ENCODE measurements at places on chromosomes 16 and 17.

GRCh38 chr16:53821957-53822625 lies 118.1 kb downstream of the FTO start:
- no peak for DNase-seq

DNA sequence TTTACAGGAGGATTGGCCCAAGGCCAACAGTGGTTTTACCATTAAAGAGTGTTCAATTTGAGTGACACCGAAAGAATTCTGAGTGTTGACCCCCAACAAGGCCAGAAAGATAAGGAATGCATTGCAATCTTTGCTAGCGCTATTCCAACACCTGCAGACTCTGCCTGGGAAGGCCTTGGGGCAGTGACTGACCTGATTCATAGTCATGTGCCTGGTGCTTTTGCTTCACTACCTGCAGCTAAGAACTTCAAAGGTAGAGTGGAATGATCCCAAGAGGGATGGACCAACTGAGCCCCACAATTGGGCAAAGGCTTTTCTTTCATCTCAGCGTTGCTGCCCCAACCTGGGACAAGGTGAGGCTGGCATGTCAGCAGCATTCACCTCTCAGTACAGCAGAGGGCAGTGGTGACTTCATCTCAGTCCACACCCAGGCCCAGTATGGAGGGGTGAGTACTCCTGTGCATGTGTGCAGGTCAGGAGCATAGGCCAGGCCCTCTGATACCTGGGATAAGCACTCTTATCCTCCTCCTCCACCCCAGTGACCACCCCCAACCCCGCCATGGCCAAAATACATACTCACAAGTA lies 149.6 kb upstream of the GNAO1 start:
- DNase-seq, result no peak

DNA sequence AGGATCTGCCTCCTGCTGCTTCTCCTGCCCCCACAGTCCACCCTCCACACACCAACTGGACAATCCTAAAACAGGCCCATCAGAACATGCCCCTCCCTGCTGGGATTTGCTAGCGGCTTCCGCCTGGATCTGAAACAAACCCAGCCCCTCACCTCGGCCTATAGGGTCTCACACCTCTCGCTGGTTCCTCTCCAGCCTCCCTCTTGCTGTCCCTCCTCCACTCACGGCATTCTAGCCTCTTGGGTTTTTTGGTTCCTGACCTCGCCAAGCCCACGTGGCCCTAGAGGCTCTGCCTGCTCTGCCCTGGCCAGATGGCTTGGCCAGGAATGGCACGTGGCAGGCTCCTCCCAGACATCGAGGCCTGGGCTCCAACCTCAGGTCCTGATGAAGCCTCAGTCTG lies 15.7 kb upstream of the MTSS2 start:
- no peak for DNase-seq

DNA sequence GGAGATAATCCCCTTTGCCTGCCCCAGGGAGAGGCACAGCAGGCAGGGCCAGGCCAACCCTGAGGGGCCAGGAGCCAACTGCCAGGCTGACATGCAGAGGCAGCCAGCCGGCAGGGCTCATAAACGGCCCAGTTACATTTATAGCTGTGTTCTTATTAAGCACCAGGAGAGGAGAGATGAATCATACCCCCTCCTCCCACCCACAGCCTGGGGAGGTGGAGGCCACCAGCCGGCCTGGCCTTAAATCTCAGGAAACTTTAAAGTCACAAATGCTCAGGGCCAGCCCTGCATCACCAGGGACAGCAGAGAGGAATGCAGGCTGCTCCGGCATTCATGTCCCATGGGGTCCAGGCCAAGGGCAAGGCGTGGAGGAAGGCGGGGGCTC lies 177.2 kb downstream of the TMEM132E start:
- no peak for DNase-seq

DNA sequence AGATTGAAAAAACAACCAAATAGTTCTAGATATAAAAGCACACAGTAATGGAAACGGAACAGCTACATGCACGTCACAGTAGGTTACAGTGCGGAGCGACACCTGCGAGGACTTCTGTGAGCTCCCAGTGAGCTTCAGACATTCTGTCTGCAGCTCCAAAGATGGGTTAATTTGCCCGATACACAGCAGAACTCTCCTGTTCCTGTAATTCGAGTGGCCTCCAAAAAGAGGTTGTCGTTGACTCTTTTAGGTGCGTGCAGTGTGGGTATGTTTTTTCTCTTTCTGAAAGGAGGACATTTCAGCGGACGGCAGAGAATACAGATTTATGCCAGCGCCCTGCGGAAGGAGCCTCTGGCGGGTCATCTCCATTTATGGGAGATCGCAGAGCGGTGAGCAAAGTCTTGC lies 2.9 kb downstream of the OR1F1 start:
- DNase-seq, result no peak

DNA sequence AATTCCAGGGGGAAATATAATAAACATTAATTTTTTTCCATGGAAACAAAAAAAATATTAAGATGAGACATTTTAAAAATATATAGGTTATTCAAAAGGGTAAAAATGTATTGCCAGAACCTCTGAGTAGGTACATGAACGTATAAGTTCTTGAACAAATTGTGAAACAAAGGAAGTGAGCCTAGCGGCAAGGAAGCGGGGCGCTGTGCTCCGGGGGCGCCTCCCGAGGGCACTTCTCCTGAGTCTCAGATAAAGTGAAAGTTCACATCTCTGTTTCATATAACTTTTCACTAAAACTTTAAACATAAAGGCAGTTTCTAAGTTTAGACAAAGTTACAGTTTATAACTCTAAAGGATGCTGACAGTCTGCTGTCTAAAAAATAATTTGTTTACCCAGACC lies 52.3 kb downstream of the TNRC6C start:
- DNase-seq, result no peak

GRCh38 chr16:75208242-75208825 lies 1.4 kb upstream of the CTRB2 start:
- DNase-seq, result no peak

DNA sequence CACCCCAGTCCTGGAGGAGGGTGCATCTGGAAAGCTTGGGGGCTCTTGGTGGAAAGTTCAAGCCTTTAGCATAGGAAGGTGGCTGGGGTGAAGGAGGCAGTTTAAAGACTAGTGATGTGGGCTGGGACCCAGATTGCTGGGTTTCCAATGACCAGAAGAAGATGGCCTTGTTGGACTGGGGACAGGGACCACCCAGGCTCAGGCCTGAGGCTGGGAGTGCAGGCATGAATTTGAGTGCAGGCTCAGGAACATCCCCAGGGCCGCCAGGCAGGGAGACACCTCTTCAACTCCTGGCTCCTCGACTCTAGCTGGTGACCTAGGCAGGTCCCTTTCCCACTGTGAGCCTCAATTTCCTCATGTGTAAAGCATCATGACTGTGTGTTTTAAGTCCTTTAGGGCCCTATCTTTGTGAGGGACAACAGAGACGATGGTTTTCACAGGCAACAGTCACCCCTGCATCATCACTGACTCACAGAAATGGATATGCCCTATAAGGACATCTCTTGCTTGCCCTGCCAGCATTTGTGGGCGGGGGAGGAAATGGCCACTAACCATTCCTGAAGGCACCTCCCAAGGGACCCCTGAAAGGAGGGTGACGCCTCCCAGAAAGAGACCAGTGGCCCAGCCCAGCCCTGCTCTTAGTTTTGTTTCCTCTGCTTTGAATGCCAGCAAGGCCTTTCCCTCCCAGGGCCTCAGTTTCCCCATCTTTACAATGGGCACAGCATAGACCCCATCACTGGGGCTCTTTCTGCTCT lies 11.1 kb downstream of the NLRC5 start:
- no peak for DNase-seq

DNA sequence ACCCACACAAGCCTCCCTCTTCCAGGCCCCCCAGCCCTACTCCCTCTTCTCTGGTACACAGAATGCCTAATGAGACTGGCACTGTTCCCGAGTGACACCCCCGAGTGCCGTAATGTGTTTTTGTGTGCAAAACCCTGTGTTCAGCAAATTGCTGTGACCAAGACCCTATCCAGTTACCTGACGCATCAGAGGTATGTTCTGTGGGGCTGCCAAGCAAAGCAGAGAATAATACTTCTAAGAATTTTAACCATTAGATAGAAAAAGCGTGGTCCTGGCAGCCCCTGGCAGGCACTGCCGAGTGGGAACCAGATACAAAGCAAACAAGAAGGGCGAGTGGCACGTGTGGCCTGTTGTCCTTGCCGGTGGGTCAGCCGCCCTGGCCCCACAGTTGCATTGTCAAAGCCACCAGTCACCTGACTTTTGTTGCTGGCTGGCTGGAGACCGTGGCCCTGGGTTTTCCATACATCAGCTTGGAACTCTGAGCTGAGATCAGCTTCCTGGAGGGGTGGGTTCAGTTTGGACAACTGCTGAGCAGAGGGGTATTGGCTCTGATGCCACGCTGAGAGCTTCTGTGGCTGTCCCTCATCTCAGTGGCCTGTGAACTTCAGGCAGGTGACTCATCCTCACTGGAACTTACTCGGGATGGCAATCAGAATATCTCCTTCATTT lies 69.1 kb upstream of the BRD7 start:
- DNase-seq, result no peak

- no peak for DNase-seq
Observed at GRCh38 chr17:30300818-30301217, 9.1 kb upstream of the BLMH start.

GRCh38 chr17:57401556-57402488 lies 145.5 kb downstream of the MSI2 start:
- DNase-seq, result no peak

- DNase-seq, result no peak
Observed at GRCh38 chr17:78997231-78997741, 12.3 kb downstream of the CANT1 start.

- no peak for DNase-seq
Observed at GRCh38 chr17:60260540-60260939, 110.8 kb downstream of the CA4 start.

DNA sequence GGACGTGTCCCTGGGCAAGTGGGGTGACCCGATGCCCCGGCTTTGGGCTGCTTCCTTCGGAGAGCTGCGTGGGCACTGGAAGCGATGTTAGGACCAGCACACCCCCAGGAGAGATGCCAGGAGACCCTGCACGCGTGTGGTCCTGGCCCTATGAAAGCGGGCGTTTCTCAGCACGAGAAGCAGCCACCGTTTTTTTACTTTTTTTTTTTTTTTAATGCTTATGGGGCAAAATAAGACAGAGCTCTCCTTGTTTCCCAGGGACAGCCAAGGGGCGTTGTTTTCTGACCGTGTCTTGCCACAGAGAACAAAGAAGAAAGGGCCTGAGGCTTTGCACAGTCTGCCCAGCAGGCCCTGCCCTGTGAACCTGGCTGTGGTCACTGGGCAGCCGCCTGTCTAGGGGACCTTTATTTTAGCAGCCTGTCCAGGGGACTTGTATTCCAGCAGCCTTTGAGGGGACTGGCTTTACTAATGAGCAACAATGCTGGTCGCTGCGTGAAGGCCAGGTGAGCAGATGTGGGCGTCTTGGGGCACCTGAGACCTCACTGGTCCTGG lies 996 bp downstream of the SLC25A10 start:
- DNase-seq, result no peak

DNA sequence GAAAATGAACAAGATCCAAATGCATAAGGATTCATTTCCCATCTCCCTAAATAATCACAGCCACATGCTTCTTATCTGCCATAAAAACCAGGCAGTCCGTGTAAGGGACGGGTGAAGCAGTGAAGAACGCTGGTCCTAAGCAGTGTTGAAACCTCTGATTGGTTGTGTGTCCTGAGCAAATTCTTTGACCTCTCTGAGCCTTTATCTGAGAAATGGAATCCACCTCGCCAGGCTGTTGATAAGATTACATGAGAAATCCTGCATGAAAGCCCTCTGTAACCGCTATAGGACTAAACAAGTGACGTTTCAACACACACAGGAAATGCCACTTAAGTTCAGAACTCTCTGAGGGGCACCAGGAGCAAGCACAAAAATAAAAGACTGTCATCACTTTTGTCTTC lies 26.8 kb downstream of the GAS7 start:
- DNase-seq, result no peak

DNA sequence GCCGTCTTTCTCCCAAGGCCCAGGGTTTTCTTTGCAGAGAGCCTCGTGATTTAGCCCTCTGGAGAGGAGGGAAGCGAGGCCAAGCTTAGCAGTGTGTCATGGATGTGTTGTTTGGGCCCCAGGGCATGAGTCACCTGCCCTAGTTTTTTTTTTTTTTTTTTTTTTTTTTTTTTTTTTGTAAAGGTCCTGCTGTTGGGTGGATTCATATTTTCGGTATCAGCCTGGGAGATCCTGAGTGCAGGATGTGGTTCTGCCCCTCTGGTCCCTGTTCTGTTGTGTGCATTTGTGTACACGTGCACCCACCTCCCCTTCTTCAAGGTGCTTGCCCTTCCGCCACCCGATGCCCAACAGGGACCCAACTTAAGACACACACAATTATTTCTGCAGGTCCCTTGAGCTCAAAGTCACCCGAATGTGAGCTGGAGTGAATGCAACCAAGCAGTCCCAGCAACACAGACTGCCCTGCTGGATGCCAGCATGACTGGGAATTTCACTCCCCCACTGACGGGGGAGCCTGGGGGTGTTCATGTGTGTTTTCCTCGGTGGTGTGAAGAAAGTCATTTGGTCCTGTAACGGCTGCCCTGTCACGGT lies 265.8 kb upstream of the TNRC6C start:
- no peak for DNase-seq

- no peak for DNase-seq
Observed at GRCh38 chr17:20043021-20043420, 33.9 kb downstream of the SPECC1 start.

GRCh38 chr17:41860254-41860931 lies 4.8 kb downstream of the KLHL11 start:
- DNase-seq, result no peak

GRCh38 chr16:19481296-19481695 lies 40.6 kb downstream of the GDE1 start:
- DNase-seq, result no peak

DNA sequence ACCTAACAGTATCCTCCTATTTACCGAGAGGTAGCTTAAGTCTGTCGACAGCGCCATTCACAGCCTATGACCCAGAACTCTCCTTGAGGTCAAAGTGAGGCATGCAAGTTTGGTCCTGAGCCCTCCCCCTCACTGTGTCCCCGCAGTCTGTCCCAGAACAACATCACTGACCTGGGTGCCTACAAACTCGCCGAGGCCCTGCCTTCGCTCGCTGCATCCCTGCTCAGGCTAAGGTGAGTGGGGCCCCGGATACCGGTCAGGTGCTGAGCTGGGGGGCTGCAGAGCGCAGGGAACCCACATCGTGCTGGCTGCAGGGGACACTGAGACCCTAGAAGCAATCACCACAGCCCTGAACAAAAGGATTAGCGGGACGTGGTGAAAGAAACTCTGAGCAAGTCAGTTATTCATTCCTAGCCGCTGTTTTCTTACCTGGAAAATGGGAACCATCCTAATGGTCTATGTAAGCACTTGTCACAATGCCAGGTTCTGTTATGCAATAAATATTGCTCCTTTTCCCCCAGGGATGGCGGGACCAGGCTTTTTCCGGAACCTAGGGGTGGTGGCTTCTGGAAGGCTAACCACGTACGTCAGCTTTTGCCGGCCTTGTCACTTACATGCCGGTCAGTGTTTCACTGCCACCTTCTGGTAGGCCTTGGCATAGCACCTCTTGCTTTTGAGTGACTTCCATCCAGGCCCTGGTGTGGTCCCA lies 23.8 kb downstream of the DEXI start:
- no peak for DNase-seq

Data from SIG-M5 (cell line).